Esophagus muscularis mucosa (tissue), 4 donors: ENCODE measurements at places on chromosomes 7 and 10. TPM values are rescaled to one million over a fixed set of nuclear protein-coding genes. Genes with fewer than 3 reads are reported as not detected.

GRCh38 chr10:52322936-52323335 is 8.9 kb downstream of the DKK1 start:
- no peaks in the 10 kb centered on the region for H3K4me1 ChIP-seq
- no peaks in the 10 kb centered on the region for H3K27me3 ChIP-seq
- H3K4me3 ChIP-seq = no peak overlapping the region
- no peak overlapping the region for H3K27ac ChIP-seq
- no peak for DNase-seq

- no peak overlapping the region for H3K4me3 ChIP-seq
- H3K36me3 ChIP-seq = peaks cover 3% of the 10 kb centered on the region
- peak; percentile 39 for DNase-seq
- no peaks in the 10 kb centered on the region for H3K27me3 ChIP-seq
- H3K4me1 ChIP-seq = no peaks in the 10 kb centered on the region
- no peak overlapping the region for H3K27ac ChIP-seq
Measured at GRCh38 chr10:87706731-87707130, 47.1 kb downstream of the PAPSS2 start.

DNA sequence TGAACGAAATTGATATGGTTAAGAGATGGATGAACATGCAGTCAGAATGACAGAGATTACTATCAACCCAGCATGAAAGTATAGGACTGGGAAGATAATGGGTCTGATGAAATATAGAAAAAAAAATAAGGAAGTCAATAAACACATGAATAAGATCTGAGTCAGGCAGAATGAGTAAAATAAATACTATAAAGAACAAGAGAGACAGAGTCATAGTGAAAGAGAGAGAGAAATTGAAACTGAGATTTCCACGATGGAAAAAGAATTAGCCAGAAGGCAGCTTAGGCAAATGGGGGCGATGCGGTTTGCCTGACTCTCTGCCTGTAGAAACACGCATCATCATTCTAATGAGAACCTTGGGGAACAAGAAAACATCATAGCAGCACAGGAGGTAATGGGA is 26.6 kb downstream of the SEMA3D start:
- no peaks in the 10 kb centered on the region for H3K27me3 ChIP-seq
- H3K36me3 ChIP-seq = no peaks in the 10 kb centered on the region
- no peak for DNase-seq
- H3K4me3 ChIP-seq = no peak overlapping the region
- H3K4me1 ChIP-seq = no peaks in the 10 kb centered on the region

DNA sequence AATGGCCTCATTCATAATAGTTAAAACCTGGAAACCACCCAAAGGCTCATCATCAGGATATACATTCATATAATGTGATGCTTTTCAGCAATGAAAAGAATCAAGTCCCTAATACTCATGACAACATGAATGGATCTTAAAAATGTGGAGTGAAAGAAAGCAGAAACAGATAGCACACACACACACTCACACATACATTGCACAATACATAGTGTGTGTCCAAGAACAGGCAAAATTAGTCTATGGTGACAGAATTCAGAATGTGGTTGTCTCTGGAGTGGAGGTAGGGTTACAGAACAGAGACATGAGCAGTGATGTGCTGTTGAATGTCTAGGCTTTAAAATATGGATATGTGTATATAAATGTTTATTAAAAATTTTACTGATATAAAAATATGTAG is 419.9 kb upstream of the PCDH15 start:
- no peak overlapping the region for H3K27ac ChIP-seq
- no peaks in the 10 kb centered on the region for H3K27me3 ChIP-seq
- no peaks in the 10 kb centered on the region for H3K36me3 ChIP-seq
- no peaks in the 10 kb centered on the region for H3K4me1 ChIP-seq
- no peak for DNase-seq

DNA sequence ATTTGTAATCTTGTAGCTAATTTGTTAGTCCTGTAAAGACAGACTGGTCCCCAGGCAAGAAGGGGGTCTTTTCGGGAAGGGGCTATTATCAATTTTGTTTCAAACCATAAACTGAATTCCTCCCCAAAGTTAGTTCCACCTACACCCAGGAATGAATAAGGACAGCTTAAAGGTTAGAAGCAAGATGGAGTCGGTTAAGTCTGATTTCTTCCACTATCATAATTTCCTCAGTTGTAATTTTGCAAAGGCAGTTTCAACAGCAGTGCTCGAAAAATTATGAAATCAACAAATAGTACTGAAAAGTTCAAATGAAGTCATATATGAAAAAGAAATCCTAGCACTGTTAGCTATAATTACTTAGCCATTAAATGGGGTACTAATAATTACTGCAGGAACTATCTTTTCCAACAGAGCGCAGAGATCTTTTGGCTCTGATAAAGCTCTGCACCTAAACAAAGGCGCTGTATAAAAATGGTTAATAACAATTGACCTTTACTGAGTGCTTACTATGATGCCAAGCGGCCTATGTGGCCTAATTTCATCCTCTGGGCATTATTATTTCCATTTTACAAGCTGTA is 756 bp upstream of the SEC24C start:
- peaks cover 34% of the 10 kb centered on the region for H3K36me3 ChIP-seq
- H3K27me3 ChIP-seq = no peaks in the 10 kb centered on the region
- H3K4me3 ChIP-seq = peak overlapping the region; percentile 96

DNA sequence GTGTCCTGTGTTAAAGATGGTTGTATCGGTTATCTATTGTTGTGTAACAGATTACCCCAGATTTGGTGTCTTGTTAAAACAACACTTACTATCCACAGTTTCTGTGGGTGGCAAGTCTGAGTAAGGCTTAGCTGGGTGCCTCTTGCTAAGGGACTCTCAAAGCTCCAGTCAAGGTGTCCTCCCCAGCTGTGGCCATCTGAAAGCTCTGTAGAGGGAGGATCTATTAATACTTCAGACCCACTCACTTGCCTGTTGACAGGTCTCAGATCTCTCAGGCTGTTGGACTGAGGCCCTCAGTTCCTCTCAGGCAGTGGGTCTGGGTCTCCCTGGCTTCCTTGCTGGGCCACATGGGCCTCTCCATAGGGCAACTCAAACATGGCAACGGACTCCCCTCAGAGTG is 19.6 kb downstream of the ARID5B start:
- no peak overlapping the region for H3K4me3 ChIP-seq
- H3K27me3 ChIP-seq = no peaks in the 10 kb centered on the region
- no peak overlapping the region for H3K27ac ChIP-seq
- DNase-seq = no peak

DNA sequence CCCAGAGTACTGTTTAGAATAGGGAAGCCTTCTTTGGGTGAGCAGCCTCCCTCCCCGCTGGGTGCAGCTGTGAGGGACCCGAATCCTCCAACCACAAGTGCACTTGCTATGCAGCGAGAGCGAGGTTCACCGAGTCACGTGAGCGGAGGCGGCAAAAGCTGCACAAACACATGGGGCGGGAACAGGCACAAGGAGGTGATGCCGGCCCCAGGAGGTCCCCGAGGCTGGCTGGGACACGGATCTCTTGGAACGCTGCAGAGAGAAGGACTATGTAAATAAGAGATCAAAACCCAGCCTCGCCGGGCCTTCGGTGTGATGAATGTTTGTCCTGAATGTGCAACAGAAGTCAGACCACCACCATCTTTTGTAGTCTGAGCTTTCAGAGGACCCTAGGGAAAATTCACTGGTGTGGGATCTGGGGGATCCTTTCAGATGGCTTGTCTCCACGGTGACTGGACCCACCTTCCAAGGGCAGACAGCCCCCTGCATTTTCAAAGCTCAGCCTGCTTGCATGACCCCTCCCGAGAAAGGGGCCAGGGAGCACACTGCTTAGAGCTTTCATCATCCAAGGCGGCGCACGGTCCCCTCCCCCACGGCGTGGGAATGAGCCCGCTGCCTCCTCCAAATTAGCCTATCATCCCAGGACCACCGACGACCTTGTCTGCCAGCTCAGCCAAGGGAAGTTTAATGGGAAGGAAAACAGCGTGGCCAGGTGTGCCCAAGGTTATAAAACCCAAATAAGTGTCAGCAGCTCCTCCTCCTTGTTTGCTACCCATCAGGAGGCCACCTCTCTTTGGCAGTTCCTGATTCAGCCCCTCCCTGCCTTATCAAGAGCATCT is 327.7 kb downstream of the CXCL12 start:
- no peak overlapping the region for H3K27ac ChIP-seq
- H3K4me3 ChIP-seq = no peak overlapping the region
- H3K4me1 ChIP-seq = no peaks in the 10 kb centered on the region

DNA sequence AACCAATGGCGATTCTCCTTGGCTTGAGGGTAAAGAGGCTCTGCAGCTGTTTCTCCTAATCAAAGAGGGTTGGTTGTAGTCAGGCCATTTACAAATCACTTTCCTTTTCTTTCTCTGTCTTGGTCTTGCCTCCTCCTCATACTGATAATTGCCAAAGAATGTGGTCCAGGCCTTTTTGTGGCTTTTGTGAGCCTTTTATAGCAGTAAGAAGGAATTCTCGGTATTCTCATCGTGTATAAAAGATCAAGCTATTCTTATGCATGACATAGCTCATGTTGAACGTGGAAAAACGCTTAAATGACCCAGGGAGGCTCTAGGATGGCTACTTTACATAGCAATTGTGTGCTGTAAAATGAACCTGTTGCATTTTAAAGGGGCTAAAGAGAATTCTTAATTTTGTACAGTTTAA is 62.6 kb downstream of the RBM20 start:
- H3K4me1 ChIP-seq = peaks cover 6% of the 10 kb centered on the region
- no peak overlapping the region for H3K27ac ChIP-seq
- H3K27me3 ChIP-seq = no peaks in the 10 kb centered on the region
- no peak for DNase-seq

DNA sequence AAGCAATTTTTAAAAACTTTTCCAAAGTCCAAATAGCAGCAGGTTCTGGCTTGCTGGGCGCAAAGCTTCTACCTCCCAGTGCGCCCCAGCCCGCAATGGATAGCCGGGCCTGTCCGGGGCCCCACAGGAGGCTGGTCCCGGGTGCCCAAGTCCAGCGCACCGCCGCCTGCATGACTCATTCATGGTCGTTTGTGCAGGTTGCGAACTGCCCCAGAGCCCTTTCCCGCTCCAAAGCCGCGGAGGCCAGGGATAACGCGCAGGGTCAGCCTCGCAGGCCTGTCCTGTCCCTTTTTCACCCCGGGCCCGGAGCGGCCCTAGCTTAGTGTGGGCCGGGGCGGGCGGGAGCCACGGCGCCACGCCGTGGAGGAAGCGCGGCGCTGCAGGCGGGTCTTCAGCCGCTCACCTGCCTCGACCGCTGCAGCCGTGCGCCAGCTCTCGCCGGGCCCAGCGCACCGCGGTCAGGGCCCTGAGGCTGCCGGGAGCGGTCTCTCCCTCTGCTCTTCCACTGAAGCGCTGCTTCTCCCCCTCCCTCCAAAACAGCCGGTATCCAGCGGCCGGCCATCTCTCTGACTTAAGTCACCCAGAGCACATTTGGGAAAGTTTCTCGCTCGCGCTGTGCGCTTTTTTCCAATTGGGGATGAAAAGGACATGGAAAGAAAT is 1.7 kb upstream of the EGR2 start:
- no peaks in the 10 kb centered on the region for H3K36me3 ChIP-seq
- peaks cover 55% of the 10 kb centered on the region for H3K27me3 ChIP-seq
- H3K4me1 ChIP-seq = peaks cover 44% of the 10 kb centered on the region

GRCh38 chr10:77087366-77087765 is 550.2 kb downstream of the KCNMA1 start:
- no peaks in the 10 kb centered on the region for H3K27me3 ChIP-seq
- H3K27ac ChIP-seq = peak overlapping the region; percentile 79
- H3K4me3 ChIP-seq = no peak overlapping the region

DNA sequence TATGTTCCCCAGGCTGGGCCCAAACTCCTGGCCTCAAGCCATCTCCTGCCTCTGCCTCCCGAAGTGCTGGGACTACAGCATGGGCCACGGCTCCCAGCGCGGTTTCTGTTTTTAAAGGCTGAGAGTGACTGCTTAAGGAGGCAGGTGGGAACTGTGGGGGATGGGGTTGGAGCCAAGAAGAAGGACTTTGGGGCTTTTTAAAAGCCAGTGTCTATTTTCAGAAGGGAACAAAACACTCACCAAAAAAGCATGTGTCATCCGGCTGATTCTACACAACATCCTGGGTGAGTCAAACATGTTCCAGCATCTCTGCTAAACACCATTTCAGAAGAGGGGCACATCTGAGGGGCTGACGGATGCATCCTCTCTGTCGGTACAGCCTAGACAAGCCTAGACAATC is 824.5 kb downstream of the TYW1 start:
- no peak overlapping the region for H3K4me3 ChIP-seq
- no peak overlapping the region for H3K27ac ChIP-seq
- H3K36me3 ChIP-seq = no peaks in the 10 kb centered on the region
- no peaks in the 10 kb centered on the region for H3K27me3 ChIP-seq

DNA sequence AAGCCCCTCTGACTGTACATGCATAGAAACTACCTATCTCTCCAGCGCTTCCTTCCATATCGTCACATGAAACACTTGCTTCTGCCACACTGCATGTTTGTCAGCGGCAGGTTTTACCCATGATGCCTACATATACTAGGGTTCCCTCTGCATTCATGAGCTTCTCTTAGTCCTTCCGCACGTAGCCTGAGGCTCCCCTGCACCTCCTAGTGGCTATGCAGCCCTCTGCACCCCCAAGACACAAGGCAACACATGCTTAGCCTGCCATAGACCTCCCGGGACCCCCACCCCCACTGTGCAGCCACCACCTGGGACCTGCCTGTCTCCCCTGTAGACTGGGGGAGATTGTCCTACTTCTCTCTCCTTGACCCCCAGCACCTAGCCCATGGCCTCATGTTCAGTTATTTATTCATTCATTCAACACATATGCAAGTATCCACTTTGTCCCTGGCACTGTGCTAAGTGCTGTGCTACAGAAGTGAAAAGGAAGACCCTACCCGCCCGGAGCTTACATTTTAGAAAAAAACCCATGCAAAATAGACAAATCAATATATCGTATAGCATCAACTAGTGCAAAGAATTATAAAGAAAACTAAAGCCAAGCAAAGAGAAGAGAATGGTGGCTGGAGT is 23.5 kb downstream of the TMEM273 start:
- no peak for DNase-seq
- H3K4me1 ChIP-seq = peaks cover 9% of the 10 kb centered on the region
- H3K27me3 ChIP-seq = no peaks in the 10 kb centered on the region
- H3K36me3 ChIP-seq = peaks cover 27% of the 10 kb centered on the region
- H3K27ac ChIP-seq = no peak overlapping the region

GRCh38 chr7:124124201-124124600 is 91.3 kb upstream of the TMEM229A start:
- no peaks in the 10 kb centered on the region for H3K4me1 ChIP-seq
- H3K27me3 ChIP-seq = no peaks in the 10 kb centered on the region
- DNase-seq = no peak
- no peaks in the 10 kb centered on the region for H3K36me3 ChIP-seq
- no peak overlapping the region for H3K4me3 ChIP-seq
- no peak overlapping the region for H3K27ac ChIP-seq

DNA sequence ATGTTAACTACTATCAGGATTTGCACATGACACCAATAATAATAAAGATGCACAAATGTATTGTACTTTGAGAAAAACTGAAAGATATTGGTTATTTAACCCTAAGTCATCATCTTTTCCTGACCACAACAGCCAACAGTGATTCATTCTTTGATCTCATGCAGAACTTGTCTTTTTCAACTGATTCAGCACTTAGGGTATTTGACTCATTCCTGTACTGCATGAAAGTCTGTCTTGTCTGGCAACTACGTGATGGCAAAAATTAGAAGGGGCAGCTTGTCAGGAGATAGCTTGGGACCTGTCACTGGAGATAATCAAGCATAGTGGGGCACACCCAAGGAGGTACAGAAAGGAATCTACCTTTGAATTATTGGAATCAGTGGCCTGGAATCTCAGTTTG is 77.8 kb upstream of the LRRC17 start:
- H3K27ac ChIP-seq = no peak overlapping the region
- H3K27me3 ChIP-seq = no peaks in the 10 kb centered on the region
- no peak for DNase-seq
- H3K36me3 ChIP-seq = no peaks in the 10 kb centered on the region
- no peak overlapping the region for H3K4me3 ChIP-seq

The PRPS1L1 gene
- total RNA-seq = not detected

The MICALL2 gene
- 9.1 TPM for total RNA-seq

The SUV39H2 gene
- total RNA-seq = 2.4 TPM

The CRPPA gene
- 1.9 TPM for total RNA-seq

The CDC14C gene
- not detected for total RNA-seq

The NANOS1 gene
- 14.3 TPM for total RNA-seq
